ENCODE measurements at places on chromosomes 2 and 18. TPM values are rescaled to one million over a fixed set of nuclear protein-coding genes. Genes with fewer than 3 reads are reported as not detected.

Gene ERFE
- 0.34 TPM for total RNA-seq

DNA sequence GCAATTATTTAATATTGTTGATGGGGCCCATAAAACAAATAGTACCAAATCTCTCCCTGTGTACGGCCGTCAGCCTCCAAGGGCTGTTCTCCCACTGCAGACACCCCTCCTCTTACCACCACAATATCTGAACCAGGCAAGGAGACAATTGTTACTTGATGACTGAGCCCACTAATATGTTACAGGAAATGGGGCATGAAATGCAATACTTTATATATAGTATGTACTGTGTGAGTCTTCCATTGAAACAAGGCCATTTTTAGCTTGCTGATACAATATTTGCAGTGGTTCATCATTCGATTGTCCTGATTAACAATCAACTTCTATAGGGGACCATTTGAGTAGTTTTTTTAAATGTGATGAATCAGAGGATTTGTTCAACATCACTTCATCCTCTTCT is 307.3 kb downstream of the GBX2 start:
- DNase-seq = no peak

DNA sequence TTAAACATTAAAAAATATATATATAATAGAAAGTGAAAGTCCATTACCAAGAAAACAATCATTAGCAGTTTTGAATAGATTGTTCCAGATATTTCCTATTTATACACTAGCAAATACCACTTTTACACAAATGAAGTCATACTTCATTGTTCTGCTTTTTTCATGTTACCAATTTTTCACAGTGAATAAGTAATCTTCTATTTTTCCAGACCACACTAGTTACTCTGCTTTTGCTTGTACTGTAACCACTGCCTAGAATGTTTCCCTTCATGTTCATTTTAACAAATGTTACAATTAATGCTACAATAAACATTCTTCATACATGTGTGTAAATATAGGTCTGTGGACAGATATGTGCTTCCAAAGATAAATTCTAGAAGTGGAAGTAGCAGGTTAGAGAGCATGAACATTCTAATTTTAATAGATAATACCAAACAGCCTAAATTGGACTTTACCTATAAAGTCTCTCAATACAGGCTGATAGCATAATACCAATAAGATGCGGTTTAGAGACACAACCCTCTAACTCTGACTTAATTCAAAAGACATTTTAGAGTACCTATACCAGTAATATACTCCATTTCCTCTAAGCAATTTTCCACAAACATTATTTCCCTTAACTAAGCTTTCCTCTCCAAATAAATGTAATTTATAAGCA is 17.0 kb downstream of the ITSN2 start:
- DNase-seq = no peak

DNA sequence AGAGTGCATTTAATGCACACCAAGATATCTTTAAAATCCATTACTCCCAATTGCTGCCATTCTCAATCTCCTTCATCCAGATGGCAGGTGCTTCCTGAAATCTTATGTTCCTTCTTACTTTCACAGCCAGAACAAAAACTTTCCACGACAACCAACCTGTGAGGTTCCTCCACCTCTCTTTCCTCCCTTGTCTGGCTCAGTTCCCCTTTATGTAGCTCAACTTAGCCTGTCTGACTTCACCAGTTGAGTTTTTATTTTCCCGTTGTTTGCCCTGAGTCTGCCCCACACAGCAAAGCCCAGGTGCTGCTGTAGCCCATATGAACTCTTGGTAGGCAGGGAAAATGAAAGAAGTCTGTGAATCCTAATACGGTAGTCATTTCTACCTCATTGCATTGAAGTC is 112.5 kb downstream of the MREG start:
- no peak for DNase-seq

DNA sequence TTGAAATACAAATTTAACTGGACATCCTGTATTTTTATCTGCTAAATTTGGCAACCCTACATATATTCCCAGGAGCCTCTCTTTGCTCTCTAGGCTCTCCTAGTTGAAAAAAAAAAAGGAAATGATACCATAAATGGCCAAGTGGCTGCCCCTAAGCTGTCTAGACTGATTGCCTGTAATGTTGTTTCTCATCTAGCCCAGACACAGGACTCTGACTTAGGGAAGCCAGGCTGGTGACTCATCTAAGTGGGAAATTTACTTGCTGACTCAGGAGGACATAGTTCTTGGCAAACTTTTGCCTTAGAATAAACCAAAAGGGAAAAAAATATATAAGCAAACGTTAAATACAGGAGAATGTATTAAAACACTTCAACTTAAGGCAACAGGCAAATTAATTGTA is 14.6 kb upstream of the ITGAV start:
- DNase-seq = no peak

DNA sequence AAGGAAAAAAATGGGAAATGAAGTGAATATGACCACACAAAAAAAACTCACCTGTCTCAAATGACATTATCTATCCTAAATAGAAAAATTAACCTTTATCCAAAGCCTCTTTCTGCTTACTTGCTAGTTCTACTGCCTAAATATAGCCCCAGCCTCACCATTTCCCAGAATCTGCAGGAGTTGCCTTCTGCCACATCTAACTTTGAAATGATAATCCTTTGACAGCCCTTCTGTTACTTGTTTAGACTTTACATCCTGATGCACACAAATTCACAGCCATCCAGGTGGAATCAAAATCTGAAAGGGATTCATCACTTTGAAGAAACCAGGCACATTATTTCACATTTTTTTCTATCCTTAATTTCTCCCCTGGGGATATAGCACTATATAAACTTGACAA is 1356.2 kb upstream of the NXPH2 start:
- no peak for DNase-seq

- DNase-seq = no peak
Measured at GRCh38 chr2:172370821-172371455, 56.4 kb upstream of the ITGA6 start.

GRCh38 chr2:100425573-100426383 is 8.3 kb upstream of the CHST10 start:
- no peak for DNase-seq

Gene C2orf80
- not detected for total RNA-seq

- DNase-seq = no peak
Measured at GRCh38 chr2:61214171-61214570, 52.2 kb downstream of the C2orf74 start.

Data from activated naive CD8-positive, alpha-beta T cell treated with anti-CD3 and anti-CD28 coated beads for 36 hours (primary cell).